ENCODE measurements at places on chromosomes 6 and 20.

DNA sequence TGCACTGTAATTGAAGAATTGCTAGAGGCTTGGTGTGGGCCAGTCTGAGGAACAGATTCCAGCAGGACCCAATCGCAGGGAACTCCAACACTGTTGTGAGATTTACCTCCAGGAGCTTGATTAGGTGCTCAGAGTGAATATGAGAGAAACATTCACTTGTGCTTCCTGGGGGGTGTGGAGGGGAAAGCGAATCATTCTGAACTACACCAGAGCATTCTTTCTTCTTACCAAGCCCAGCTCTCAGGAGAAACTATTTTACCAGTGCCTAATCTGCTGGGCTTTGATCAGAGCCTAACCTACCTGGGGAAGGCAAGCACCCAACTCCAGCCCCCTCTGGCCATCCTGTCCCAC lies 7.4 kb upstream of the SIRPB1 start:
- DNase-seq, result no peak

- no peak for DNase-seq
Measured at GRCh38 chr20:63183422-63184146, 32.3 kb downstream of the YTHDF1 start.

DNA sequence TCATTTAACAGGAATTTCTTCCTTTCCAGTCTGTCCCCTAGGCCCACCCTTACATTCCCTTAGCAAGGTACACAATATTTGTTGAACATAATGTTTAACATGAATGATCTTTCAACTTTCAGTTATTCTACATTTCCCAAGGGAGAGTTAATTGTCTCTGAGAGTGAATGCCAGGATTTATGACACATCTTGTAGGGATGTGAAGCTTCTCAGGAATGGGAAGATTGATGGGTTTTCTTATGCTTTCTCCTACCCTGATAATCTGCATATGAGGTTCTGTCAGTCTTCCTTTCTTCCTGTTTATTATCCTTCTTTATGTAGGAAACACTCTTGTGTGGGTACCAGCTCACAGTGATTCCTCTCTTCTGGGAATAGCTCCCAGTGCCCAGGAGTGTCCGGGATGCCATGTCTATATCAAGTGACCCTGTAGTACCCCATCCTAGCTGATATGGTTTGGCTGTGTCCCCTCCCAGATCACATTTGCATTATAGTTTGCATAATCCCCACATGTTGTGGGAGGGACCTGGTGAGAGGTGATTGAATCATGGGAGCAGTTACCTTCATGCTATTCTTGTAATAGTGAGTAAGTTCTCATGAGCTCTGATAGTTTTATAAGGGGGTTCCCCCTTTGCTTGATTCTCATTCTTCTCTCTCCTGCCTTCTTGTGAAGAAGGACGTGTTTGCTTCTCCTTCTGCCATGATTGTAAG lies 7.1 kb upstream of the FYN start:
- DNase-seq, result no peak

DNA sequence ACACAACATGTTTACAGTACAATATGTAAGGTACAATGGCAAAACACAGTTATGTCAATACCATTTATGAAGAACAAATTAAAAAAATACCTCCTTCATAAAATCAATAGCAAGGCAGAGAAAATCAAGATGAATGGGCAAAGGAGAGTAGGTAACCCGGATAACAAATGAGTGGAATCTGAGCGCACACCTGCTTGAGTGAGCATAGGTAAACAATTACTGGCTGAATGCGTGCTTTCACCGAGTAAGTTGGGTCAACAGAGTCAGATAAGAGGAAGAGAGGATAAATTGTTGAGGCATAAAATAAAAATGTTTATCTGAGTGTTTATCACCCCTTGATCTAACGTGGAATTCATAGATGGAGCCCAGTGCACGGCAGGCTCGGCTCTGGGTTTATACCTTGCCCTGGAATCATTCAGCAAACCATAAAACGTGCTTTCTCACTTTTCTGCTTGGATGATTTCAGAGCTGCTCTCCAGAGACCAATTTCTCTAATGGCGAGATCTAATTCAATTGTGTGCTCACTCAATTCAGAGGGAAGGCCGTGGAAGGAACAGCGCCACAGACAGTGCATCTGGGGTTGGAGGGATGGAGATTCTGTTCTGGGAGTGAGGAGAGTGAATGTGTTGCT lies 224.8 kb upstream of the MAP3K7 start:
- DNase-seq, result no peak

- no peak for DNase-seq
Measured at GRCh38 chr6:75419416-75419815, 74.2 kb downstream of the FILIP1 start.

- DNase-seq, result no peak
Measured at GRCh38 chr20:38831049-38831691, 25.7 kb downstream of the PPP1R16B start.

- no peak for DNase-seq
Measured at GRCh38 chr6:7537565-7538174, 3.8 kb upstream of the DSP start.

- DNase-seq, result no peak
Measured at GRCh38 chr6:9521152-9521530, 893.7 kb downstream of the TFAP2A start.

Data from cerebellar nuclear complex (tissue), 1 donor.